ENCODE measurements at places on chromosomes 12 and 14. TPM values are rescaled to one million over a fixed set of nuclear protein-coding genes. Genes with fewer than 3 reads are reported as not detected.

The EPYC gene
- total RNA-seq, result not detected

GRCh38 chr12:92540782-92541423 is 161.9 kb upstream of the PLEKHG7 start:
- no peak for DNase-seq

- DNase-seq, result no peak
Observed at GRCh38 chr12:21478756-21479455, 22.5 kb downstream of the RECQL start.

DNA sequence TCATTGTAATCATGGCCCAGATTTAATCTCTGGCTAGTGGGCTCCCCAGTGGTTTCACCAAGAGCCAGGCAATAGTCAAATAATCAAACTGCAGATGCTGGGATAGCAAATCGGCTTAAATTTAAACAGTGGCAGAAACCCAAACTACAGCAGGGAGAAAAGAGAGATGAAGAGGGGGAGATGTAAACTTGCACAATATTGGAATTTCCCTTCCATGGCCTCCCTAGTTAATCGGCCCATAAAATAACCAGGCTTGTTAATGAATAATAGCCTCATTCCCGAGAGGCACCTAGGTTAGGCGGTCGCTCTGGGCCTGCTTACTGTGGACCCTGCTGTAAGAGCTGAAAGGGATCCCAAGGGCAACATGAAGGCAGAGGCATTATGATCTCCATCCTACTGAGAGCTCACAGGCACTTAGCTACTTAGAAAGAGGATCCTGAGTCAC is 116.2 kb downstream of the NUAK1 start:
- DNase-seq, result no peak

DNA sequence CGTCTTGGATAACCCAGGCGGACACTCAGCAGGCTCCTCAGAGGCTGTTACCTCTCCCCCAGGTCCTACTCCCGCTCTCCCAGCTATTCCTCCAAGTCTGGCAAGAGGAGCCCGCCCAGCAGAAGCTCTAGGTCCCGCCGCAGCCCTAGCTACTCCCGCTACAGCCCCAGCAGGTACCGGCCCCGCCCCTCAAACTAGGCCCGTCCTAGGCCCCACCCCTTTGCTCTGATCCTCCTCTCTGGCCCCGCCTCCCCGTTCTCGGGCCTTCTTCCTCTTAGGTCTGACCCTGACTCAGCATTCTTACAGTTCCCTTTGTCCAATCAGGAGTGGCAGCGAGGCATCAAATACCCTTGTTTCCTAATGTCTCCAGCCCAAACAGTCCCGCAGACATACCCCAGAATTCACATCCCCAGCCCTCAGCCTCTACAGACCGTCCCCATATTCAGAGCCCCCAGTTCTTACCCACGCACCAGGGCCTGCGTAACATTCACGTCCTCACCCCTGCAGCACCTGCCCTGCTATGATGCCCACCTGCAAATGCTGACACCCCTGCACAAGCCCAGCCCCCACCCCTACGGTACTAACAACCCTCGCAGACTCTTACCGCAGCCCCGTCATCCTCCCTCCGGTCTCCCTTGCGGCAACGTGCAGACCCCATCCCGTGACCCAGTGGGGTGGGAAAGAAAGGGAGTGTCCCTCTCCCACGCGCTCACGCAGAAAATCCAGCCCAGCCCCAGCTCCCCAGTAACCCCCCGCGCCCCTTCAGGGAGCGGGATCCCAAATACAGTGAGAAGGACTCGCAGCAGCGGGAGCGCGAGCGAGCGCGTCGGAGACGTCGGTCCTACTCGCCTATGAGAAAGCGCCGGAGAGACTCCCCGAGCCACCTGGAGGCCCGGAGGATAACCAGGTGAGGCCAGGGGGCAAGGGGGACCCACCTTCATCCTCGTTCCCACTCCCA is 25.0 kb upstream of the HSPB8 start:
- DNase-seq, result no peak

All from omental fat pad (tissue), 4 donors.